ENCODE measurements at places on chromosomes 12 and 14. TPM values are rescaled to one million over a fixed set of nuclear protein-coding genes. Genes with fewer than 3 reads are reported as not detected.
A peak's percentile ranks its signal among the peaks of the same experiment; 100 is the strongest.

DNA sequence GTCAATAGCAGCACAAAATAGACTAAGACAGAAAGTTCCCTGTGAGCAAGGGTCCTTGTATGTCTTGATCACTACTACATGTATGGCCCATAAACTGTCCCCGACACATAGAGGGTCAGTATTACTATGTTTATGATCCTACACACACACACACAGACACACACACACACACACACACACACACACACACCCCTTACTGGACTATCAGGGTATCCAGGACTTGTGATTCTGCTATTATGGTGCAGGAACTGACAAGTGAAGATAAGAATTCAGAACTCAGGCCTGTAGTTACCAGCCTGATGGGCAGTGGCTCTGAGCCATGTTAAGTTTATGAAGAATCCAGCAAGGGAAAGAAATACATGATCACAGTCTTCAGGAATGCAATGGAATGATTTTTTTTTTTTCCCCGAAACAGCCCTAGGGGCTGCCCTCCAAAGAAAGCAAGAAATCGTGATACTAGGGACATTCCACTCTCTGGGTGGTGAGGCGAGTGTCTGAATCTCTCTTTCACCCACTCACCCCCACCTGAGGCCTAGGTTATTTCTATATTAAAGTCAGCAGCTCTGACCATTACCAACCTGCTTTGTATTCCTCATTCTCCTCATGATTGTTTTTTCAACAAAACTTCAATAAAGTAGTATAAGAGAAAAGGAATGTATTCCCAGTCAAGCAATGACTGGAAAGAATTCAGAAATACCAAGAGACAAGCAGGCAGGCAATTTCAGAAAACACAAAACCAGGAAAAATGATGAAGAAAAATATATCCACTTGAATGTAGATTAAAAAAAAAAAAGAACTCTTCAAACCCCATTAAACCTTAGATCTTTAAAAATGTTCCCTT is 105.8 kb downstream of the AVPR1A start:
- H3K36me3 ChIP-seq: no peaks in the 10 kb centered on the region
- H3K4me1 ChIP-seq: no peaks in the 10 kb centered on the region
- no peak overlapping the region for H3K4me3 ChIP-seq
- H3K27ac ChIP-seq: no peak overlapping the region

DNA sequence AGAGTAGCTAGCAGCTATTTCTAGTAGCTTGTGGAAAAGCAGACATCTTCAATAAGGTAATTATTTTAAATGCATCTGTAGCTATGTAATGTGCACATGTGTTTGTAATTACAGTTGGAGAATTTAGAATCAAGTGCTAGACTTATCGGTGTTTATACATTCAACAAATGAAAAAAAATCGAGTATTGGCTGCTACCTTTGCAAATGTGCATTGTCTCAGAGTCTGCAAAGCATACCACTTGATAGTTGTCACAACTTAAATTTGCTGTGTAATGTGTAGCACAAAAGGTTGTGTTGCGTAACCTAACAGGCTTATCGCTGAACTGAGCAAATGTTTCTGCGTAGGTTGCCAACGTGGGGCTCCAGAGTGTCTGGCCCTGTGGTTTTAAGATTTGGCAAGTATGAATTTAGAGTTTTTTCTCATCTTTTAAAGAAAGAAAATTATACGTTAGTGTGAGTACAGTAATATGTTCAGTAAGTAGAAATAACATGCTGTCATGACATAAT is 44.3 kb downstream of the TMTC2 start:
- DNase-seq: no peak
- H3K27ac ChIP-seq: no peak overlapping the region

DNA sequence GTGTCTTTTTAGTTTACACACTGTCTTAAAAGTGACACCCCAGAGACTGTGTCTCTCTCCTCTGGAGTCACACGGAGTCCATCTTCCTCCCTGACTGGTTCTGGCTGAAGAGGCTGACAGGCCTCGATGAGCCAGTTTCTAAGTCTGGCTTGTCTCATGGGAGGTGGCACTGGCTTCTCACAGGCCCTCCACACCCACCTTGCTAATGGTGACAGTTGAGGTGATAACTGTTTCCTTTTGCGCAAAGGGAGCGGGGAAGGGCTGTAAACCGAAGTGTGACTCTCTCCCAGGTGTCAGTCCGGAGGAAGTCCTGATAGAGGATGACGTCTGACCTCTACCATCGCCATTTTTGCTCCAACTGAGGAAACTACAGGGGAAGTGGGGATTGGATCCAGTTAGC is 30.2 kb downstream of the KCTD10 start:
- H3K4me1 ChIP-seq: no peaks in the 10 kb centered on the region
- H3K36me3 ChIP-seq: peaks cover 10% of the 10 kb centered on the region
- no peaks in the 10 kb centered on the region for H3K27me3 ChIP-seq

DNA sequence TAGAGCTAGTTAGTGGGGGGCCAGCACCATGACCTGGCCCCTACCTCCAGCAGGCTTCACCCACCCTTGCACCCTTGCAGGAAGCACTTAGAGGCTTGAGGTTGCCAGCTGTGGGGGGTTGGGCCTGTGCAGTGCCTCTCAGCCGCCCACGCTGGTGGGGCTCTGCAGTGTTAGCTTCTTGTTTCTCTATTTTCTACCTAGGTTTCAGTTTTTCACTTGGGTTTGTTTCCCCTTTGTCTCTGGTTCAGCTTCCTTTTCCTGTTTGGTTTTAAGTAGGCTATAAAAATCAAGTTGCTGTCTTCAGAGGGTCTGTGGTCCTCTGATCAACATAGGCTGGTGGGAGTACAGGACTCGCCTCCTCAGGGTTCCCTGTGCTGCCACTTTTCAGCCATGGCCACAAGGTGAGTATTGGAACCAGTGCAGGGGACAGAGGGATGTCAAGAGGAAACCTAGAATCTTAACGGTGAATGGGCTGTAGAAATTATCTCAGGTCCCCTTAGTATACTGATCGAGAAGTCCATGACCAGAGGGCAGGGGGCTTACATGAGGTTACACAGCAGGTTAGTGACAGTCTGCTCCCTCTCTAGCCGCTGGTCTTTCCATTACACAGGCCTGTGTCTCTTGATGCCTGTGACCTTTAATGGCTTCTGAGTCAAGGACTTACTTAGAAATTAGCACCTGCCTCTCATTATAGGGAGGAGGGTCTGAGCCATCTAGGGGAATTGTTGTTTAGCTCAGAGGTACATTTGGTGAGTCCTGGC is at the start of gene EVL:
EVL (plus strand) TSS at position 312 of the 761 bp plus-strand sequence; CDS start at position 391, 79 bp downstream.
- no peaks in the 10 kb centered on the region for H3K27me3 ChIP-seq
- DNase-seq: peak; percentile 89
- peak within 1 kb of the TSS; percentile 91 for H3K4me3 ChIP-seq
- H3K27ac ChIP-seq: peak within 1 kb of the TSS; percentile 97
- H3K36me3 ChIP-seq: peaks cover 53% of the 10 kb centered on the region
- H3K4me1 ChIP-seq: peaks cover 45% of the 10 kb centered on the region

The ASCL1 gene
- total RNA-seq: not detected

- H3K4me3 ChIP-seq: no peak overlapping the region
- no peak for DNase-seq
- no peaks in the 10 kb centered on the region for H3K4me1 ChIP-seq
- H3K27ac ChIP-seq: no peak overlapping the region
- no peaks in the 10 kb centered on the region for H3K27me3 ChIP-seq
Observed at GRCh38 chr12:19093218-19093617, 36.3 kb upstream of the PLEKHA5 start.

The RTL1 gene
- not detected for total RNA-seq

DNA sequence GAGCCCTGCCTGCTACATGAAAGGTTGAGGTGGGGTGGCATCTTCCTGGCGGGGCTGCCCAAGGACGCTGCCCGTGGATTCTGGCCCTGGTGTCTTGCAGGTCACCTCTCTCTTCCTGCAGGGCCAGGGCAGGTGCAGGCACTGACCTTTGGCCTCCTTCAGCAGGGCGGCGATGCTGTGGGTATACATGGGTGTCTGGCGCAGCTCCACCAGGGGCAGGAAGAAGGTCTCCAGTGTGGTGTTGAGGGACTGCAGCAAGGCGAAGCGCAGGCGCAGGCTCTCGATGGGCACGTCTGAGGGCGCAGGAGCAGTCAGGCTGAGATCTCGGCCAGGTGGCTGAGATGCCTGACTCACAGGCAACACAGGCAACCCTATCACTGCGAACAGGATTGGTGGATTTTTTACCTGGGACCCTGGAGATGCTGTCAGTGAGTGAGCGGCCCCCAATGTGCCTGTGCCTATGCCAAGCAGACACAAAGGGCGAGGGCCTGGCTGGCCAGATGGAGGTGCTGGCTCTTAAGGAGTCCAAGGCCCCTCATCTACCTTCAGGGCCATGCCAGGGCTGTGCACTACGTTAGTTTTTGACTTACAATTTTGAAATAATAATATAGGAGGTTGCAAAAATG is 45.7 kb downstream of the TRAFD1 start:
- peaks cover 6% of the 10 kb centered on the region for H3K4me1 ChIP-seq
- peaks cover 21% of the 10 kb centered on the region for H3K36me3 ChIP-seq
- H3K27me3 ChIP-seq: no peaks in the 10 kb centered on the region
- H3K4me3 ChIP-seq: no peak overlapping the region
- no peak for DNase-seq
- H3K27ac ChIP-seq: peak overlapping the region; percentile 30

DNA sequence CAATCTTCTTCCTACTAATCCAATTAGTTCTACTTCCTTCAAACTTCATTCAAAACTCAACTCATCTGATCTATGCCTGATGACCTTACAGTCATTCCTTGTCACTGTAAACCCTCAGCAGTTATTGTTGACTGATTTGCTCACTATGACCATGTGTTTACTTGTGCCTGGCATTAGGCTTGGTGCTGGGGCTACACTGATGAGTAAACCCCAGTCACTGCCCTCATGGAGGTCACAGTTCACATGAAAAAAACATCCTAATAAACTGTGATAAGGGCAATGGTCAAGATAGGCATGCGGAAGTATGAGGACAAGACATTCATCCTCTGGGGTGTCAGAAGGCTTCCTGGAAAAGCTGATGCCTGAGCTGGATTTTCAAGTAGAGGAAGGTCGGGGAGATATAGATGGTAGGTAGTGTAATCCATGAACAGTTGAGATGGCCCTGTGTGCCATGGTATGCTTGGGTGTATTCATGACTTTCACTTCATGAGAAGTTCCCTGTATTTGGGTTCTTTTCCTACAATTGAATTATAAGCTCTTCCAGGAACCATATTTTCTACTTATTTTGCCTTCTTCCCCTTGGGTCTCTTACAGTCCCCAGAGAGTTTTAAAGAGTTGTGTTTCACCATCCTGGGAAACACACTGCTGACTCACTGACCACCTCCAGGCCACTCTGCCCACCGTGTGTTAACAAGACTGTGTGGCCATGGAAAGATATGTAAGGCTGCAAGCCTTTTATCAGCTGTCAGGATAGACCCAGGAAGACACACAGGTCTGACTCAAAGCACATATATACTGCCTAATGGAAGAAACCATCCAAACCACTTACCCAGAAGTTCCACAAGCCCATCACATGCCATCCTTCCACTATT is 38.7 kb upstream of the DUSP6 start:
- no peak for DNase-seq
- no peaks in the 10 kb centered on the region for H3K27me3 ChIP-seq
- H3K4me1 ChIP-seq: peaks cover 17% of the 10 kb centered on the region
- H3K4me3 ChIP-seq: no peak overlapping the region

- no peaks in the 10 kb centered on the region for H3K4me1 ChIP-seq
- H3K27ac ChIP-seq: no peak overlapping the region
- no peak for DNase-seq
- no peaks in the 10 kb centered on the region for H3K36me3 ChIP-seq
- no peaks in the 10 kb centered on the region for H3K27me3 ChIP-seq
- no peak overlapping the region for H3K4me3 ChIP-seq
Observed at GRCh38 chr12:102595315-102595714, 115.0 kb upstream of the IGF1 start.
